ENCODE measurements at places on chromosomes 4 and X.
A peak's percentile ranks its signal among the peaks of the same experiment; 100 is the strongest.

DNA sequence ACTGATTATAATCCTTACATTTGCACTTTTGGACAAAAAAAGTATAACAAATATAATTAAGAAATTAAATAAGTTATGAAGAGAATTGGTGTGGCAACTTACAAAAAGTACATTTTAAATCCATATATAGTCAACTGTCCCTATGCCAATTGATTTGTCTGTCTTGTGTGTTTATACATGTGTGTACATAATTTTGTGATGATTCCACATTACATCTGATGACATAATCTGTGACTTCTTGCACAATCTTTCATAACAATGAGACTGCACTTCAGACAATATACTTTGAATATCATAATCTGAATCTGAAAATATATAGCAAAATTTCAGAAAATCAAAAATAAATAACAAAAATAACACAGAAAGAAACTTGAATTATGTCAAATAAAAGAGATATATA, 953.4 kb downstream of the FAT4 start:
- DNase-seq, result no peak

DNA sequence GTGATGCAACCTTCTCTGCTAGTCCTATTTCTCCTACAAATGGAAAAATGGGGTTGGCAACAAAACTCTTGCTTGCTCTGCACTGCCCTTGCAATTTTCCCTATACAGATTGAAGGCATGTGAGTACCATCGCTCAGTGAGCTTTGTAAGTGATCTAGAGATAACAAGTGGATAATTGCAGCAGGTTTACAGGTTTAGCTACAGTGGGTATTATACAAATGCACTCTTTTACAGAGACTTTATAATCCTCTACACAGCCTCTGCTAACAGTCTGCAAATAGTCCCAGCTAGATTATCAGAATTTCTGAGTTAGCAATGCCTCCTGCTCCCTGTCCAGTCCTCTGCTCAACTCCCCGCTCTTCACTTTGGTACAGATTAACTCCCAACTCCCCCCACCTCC, 11.1 kb downstream of the LEF1 start:
- DNase-seq, result no peak

DNA sequence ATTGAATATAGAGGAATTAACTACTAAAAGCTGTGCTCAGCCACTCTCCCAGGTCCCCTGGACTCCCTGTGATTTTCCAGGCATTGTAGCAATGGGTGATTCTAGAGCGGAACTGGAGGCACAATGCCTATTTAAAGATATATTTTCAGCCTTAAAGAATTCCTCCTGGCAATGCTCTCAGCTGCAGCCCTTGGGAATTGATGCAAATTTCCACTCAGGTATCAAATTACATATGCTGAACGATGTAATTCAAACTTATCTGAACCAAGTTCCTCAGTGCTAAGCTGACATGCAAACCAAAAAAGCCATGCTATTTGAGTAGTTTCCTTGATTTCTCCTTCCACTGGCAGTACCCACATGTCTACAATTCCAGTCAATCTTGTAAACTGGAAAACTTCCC, 86.3 kb upstream of the GABRA3 start:
- no peak for DNase-seq

GRCh38 chr4:20046931-20047677, 204.6 kb upstream of the SLIT2 start:
- DNase-seq, result no peak

DNA sequence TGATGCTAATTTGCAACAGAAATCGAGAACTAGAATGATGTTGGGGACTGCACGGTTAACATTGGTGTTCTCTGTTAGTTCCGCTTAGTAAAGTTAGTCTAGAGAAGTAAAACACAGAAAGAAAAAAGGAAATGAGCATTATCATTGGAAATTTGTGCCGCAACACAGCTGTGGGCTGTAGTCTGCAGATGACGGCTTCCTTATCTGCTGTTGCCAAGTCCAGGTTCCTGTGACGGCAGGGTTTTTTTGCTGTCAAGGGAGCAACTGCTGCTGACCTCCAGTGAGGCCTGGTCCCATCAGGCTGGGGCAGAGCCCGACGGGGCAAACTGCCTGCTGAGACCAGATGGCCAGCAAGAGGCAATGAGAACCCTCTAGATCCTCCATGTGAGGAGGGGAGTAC, 38.9 kb upstream of the PHEX start:
- DNase-seq, result no peak

- no peak for DNase-seq
These were observed 2.2 kb downstream of the IDUA start for GRCh38 chr4:988726-989721.

DNA sequence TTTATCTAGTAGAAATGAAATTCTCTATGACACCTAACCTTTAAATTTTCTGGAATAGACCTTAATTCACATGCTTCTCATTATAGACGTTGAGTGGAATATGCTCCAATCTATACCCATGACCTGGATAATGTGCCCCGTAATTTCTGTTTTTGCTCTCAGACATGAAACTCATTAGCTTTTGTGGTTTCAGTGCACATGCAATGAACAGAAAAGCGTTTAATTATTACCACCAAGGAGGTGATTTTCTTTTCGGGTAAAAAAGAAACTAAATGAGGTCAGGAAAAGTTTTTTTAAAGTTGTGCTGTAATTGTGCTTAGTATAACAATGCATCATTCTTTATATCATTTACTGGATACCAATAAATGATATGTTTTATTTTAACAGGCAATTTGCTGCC, 1703.9 kb upstream of the TENM3 start:
- no peak for DNase-seq

GRCh38 chrX:12955882-12956703, 18.8 kb upstream of the TMSB4X start:
- DNase-seq, result peak; percentile 7

- DNase-seq, result no peak
These were observed 413.6 kb downstream of the TRIML1 start for GRCh38 chr4:188552741-188553275.

GRCh38 chr4:163911891-163912290, 417.4 kb downstream of the TMA16 start:
- DNase-seq, result no peak

- DNase-seq, result no peak
These were observed 48.6 kb downstream of the MAGEA9 start for GRCh38 chrX:149830192-149830873.

DNA sequence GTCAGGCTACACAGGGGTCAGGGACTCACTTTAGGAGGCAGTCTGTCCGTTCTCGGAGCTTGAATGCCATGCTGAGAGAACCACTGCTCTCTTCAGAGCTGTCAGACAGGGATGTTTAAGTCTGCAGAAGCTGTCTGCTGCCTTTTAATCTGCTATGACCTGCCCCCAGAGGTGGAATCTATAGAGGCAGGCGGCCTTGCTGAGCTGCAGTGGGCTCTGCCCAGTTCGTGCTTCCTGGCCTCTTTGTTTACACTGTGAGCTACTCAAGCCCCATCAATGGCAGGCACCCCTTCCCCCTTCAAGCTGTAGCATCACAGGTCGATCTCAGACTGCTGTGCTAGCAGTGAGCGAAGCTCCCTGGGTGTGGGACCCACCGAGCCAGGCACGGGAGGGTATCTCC, 31.5 kb upstream of the UNC5C start:
- DNase-seq, result no peak

- no peak for DNase-seq
These were observed 23.2 kb upstream of the ADD1 start for GRCh38 chr4:2820216-2820982.

- DNase-seq, result no peak
These were observed 27.6 kb downstream of the ANKRD17 start for GRCh38 chr4:73230865-73231517.

DNA sequence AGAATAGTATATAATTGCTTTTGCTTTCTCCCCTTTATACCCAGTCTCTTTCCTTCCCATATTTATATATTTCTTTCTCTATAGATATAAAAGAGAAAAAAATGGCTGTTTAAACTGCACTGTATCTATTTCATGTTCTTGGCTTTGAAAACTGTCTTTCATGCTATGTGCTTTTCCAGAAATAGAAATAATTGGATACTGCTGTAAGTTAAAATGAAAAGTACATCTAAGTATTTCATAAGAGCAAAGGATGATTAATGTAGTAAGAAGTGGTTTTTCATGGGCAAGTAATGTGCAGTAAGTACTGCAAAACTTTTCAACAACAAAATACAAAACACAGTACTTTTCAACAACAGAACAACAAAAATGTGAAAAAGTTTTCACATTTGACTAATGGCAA, 237.9 kb downstream of the SNCA start:
- no peak for DNase-seq

- no peak for DNase-seq
These were observed 34.7 kb downstream of the DLG3 start for GRCh38 chrX:70479247-70479921.

DNA sequence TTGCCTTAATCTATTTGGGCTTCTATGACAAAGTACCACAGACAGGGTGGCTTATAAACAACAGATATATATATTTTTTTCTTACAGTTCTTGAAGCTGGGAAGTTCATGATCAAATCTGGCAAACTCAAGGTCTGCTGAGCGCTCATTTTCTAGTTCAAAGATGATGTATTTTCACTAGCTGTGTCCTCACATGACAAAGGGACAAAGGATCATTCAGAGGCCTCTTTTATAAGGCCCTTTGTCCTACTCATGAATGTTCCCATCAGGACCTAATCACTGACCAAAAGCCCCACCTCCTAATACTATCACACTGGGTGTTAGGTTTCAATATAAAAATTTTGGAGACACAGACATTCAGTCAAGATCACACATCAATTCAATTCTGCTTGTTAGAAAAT, 2025.2 kb downstream of the PCDH7 start:
- DNase-seq, result no peak

GRCh38 chr4:11487868-11488544, 59.3 kb upstream of the HS3ST1 start:
- DNase-seq, result no peak

GRCh38 chrX:133468051-133468450, 52.8 kb upstream of the GPC4 start:
- DNase-seq, result no peak

- no peak for DNase-seq
These were observed 245.2 kb upstream of the DIPK2B start for GRCh38 chrX:45445745-45446412.

DNA sequence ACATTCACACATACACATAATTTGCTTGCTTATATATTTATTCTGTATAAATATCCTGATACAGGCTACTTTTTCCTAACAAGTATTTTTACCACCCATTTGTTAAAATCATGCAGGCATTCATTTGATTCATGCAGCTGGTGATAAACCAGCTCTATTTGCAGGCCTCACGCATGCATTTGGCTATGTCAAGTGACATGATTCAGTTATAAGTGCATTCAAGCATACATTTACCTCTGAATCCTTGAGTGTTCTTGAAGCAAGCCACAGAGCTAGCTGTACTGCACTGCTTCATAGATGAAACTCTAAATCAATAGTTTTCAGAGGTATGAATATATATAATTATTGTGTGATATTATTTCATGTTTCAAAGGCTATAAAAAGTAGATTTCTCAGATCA, 544.0 kb upstream of the AGA start:
- no peak for DNase-seq

- no peak for DNase-seq
These were observed 92.2 kb upstream of the RAPGEF2 start for GRCh38 chr4:159010563-159011260.

- DNase-seq, result no peak
These were observed 147.9 kb upstream of the CTSO start for GRCh38 chr4:156101571-156101970.

GRCh38 chrX:45806410-45807121, 605.9 kb upstream of the DIPK2B start:
- no peak for DNase-seq

DNA sequence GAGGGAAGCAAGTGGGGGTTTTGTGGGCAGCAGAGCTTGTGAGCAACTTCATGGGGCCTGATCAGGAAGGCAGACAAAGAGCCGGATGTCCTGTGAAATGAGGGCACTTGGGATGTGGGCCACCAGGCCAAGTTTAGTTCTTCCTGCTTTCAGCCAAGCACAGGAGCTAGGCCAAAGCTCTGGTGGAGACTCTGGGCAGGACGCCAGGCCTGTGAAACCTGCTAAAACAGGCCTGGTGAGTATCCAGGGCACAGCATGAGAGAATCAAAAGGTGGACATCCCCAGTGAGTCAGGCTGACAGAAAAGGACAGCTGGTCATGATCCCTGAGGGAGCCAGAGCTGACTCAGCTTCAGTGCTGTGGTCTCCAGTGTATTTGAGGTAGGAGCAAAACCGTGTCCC, 95.7 kb downstream of the NPNT start:
- DNase-seq, result no peak

- no peak for DNase-seq
These were observed 34.7 kb downstream of the RTL3 start for GRCh38 chrX:78624426-78624825.

- no peak for DNase-seq
These were observed 215.9 kb downstream of the MID1 start for GRCh38 chrX:10404436-10404835.

DNA sequence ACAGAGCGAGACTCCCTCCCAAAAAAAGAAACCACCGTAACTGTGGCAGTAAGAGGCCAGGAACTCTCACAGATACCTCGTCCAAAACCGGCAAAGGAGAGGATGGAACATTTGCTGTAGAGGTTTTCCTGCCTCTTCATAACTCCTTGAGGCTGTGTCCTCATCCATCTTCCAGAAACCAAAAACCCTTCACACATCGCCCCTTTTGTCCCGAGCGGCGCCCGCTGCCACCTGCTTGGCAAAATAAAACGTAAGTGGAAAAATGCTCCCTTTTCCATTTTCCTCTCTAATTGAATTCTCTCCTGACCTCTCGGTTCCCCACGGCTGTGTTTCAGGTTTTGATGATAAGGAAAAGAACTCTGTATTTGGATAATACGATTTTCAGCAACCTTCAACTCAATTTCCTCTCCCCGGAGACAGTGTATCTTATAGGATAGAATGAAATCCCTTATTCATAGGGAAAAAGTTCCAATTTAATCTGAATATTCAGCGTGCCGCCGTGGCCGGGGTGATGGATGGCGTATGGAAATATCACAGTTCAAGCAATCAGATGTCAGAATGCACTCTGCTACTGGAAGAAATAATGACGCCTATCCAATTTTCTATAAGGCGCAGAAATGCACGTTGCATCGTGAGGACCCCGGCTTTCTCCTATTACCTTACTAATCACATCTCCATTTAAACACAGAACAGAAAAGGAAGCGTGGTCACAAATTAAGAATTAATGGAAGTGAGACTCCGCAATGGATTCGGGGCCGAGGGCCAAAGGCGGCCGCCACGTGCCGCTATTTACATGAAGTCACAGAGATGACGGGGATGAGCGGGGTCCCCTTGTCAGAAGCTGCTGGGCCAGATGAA, 5.2 kb upstream of the PPP2R3B start:
- DNase-seq, result no peak

- no peak for DNase-seq
These were observed 207.5 kb downstream of the REPS2 start for GRCh38 chrX:17154001-17154400.

- no peak for DNase-seq
These were observed 2.8 kb upstream of the LGI2 start for GRCh38 chr4:25033526-25033925.
